Activated CD4-positive, alpha-beta T cell treated with anti-CD3 and anti-CD28 coated beads for 36 hours (primary cell): ENCODE measurements at places on chromosomes 5 and 9. TPM values are rescaled to one million over a fixed set of nuclear protein-coding genes. Genes with fewer than 3 reads are reported as not detected.
A peak's percentile ranks its signal among the peaks of the same experiment; 100 is the strongest.

Gene PCDHB16
- total RNA-seq: not detected

Gene PWWP2A
- total RNA-seq: 24.3 TPM

Gene RGS7BP
- not detected for total RNA-seq

Gene C9orf153
- 0.25 TPM for total RNA-seq

Gene HMCN2
- 0.05 TPM for total RNA-seq

Gene FYB1
- total RNA-seq: 171 TPM

Gene SPACA9
- 2.7 TPM for total RNA-seq

Gene PCDHB15
- total RNA-seq: not detected

Gene CBY3
- total RNA-seq: 0.40 TPM

Gene TMCO6
- total RNA-seq: 36.5 TPM

Gene HCN1
- total RNA-seq: not detected

Gene BASP1
- 1.6 TPM for total RNA-seq

GRCh38 chr5:37543216-37543615 lies 164.1 kb downstream of the WDR70 start:
- no peak overlapping the region for H3K27ac ChIP-seq
- H3K36me3 ChIP-seq: peaks cover 2% of the 10 kb centered on the region
- DNase-seq: no peak
- H3K27me3 ChIP-seq: no peaks in the 10 kb centered on the region
- H3K4me1 ChIP-seq: no peaks in the 10 kb centered on the region
- H3K4me3 ChIP-seq: no peak overlapping the region

- H3K4me1 ChIP-seq: no peaks in the 10 kb centered on the region
- no peak overlapping the region for H3K4me3 ChIP-seq
Observed at GRCh38 chr5:43646992-43647391, 44.0 kb downstream of the NNT start.

GRCh38 chr5:167309941-167310517 lies 981.4 kb upstream of the WWC1 start:
- H3K36me3 ChIP-seq: no peaks in the 10 kb centered on the region
- no peaks in the 10 kb centered on the region for H3K27me3 ChIP-seq
- H3K4me3 ChIP-seq: no peak overlapping the region

DNA sequence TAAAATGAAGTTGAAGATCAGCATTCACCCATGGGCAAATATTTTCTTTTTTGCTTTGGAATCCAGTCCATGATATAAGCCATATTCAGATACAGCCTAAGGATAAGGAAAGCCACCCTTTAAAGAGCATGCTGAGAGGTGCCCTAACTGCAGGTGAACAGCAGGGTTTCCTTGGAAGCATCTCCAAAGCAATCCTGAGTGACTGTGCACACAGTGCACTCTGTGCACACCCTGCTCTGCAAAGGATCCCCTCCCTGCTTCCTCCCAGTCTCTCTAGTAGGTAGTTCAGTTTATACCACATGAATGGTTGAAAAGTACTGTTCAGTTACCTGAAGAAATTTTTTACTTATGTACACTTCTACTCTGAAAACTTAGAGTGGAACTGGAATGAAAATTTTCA lies 491.4 kb downstream of the RASEF start:
- no peak overlapping the region for H3K27ac ChIP-seq
- no peaks in the 10 kb centered on the region for H3K27me3 ChIP-seq
- no peak overlapping the region for H3K4me3 ChIP-seq
- DNase-seq: no peak
- no peaks in the 10 kb centered on the region for H3K4me1 ChIP-seq

- no peak overlapping the region for H3K4me3 ChIP-seq
- DNase-seq: no peak
- no peaks in the 10 kb centered on the region for H3K27me3 ChIP-seq
- no peak overlapping the region for H3K27ac ChIP-seq
Observed at GRCh38 chr9:3292311-3292710, 233.5 kb downstream of the RFX3 start.

GRCh38 chr9:128153947-128154695 lies 4.9 kb downstream of the LCN2 start:
- peaks cover under 1% of the 10 kb centered on the region for H3K4me1 ChIP-seq
- no peaks in the 10 kb centered on the region for H3K36me3 ChIP-seq
- no peak overlapping the region for H3K4me3 ChIP-seq
- no peak for DNase-seq
- H3K27ac ChIP-seq: no peak overlapping the region

GRCh38 chr5:135214897-135215616 lies 181.0 kb upstream of the PITX1 start:
- no peaks in the 10 kb centered on the region for H3K4me1 ChIP-seq
- H3K27me3 ChIP-seq: no peaks in the 10 kb centered on the region
- no peak for DNase-seq
- no peaks in the 10 kb centered on the region for H3K36me3 ChIP-seq

DNA sequence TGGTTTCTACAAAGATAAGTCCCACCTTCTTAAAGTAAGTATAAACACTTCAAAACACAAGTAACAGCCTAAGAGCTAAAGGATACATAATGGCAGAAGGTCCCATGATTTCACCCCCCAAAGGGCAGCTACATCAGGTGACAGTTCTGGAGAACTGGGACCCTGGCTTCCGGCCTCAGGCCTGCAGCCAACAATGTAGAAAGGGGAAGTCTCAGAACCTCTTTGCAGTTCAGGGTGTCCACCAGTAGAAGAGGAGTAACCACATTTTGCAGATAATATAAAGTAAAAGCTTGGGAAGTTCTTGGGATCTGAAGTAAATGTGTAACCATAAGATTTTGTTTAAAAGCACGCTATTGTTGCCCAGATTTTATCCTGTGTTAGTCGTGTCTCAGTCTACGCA lies 267.4 kb upstream of the VLDLR start:
- no peak for DNase-seq
- H3K27ac ChIP-seq: no peak overlapping the region
- H3K4me3 ChIP-seq: no peak overlapping the region
- H3K4me1 ChIP-seq: no peaks in the 10 kb centered on the region
- no peaks in the 10 kb centered on the region for H3K36me3 ChIP-seq

- H3K4me1 ChIP-seq: peaks cover 11% of the 10 kb centered on the region
- peak overlapping the region; percentile 48 for H3K4me3 ChIP-seq
- no peaks in the 10 kb centered on the region for H3K27me3 ChIP-seq
- no peak overlapping the region for H3K27ac ChIP-seq
Observed at GRCh38 chr5:1294206-1294834, 548 bp downstream of the TERT start.

DNA sequence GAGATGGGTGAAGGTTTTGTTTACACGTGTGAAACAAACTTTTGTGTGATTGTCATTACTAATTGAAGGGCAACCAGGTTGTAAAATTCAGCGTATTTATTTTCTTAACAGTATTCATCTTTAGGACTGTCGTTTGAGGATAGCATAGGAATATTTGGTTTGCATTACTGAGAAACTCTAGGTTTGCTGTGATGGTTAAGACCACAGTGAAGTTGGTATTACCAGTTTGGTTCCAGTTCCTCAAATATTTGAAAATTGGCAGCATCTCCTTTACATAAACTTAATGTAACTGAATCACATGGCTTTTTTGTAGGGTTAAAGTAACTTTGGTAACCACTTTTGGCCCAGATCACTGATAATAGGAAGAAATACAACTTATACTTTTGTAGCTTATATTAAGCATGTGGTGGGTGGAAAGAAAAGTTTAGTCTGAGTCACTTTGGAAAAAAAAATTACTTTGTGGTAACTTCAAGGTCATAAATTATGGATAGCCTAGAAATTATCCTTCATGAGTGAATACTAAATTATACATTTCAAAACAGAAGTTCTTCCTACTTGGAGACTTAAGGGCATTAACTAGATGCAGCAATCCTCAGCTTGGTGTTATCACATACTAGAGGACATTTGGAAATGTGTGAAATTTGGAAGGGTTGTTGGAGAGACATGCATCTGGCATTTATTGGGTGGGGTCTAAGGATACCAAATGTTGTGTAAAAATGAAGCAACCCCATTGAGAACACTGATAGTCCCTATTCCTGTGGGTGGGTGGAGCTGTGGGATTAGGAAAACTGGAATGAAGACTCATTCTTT lies 33.9 kb downstream of the G3BP1 start:
- DNase-seq: no peak
- peaks cover 39% of the 10 kb centered on the region for H3K4me1 ChIP-seq
- no peaks in the 10 kb centered on the region for H3K27me3 ChIP-seq
- H3K27ac ChIP-seq: no peak overlapping the region
- H3K4me3 ChIP-seq: no peak overlapping the region

DNA sequence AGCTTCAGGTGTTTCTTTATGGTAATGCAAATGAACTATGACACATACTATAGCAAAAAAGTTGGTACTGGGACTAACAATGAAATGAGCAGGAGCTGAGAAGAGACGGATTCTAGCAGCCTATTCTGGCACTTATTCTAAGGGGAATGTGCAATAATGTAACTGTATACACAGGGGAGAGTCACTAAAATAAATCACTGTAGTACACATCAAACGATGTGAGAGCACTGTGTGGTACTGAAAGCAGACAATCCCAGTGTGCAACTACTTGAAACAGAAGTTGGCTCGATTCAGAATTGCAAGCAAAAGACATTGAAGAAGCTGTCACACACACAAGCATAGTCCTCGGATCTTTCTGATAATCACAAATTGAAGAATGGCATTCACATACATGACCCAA lies 1713.0 kb upstream of the CDH9 start:
- H3K4me1 ChIP-seq: no peaks in the 10 kb centered on the region
- H3K36me3 ChIP-seq: no peaks in the 10 kb centered on the region
- H3K27ac ChIP-seq: no peak overlapping the region
- no peak for DNase-seq
- H3K27me3 ChIP-seq: no peaks in the 10 kb centered on the region

DNA sequence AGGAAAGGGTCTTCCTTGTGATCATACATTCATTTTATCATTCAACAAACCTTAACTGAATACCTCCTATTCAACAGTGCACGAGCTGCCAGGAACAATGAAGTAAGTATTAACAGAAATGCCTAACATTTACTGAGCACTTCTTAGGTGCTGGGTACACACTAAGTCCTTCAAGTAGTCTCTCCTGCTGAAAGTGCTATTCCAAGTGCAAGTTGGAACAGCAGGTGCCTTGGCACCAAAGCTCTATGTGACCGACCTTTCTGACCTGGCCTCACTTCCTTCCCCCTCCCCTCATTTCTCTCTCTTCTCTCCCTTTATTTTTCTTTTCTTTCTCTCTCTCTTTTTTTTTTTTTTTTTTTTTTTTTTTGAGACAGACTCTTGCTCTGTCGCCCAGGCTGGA lies 94.5 kb downstream of the GRIA1 start:
- H3K4me1 ChIP-seq: no peaks in the 10 kb centered on the region
- no peaks in the 10 kb centered on the region for H3K27me3 ChIP-seq
- no peaks in the 10 kb centered on the region for H3K36me3 ChIP-seq
- H3K4me3 ChIP-seq: no peak overlapping the region

- H3K4me1 ChIP-seq: peaks cover 3% of the 10 kb centered on the region
- no peaks in the 10 kb centered on the region for H3K36me3 ChIP-seq
- no peak overlapping the region for H3K27ac ChIP-seq
- peaks cover 10% of the 10 kb centered on the region for H3K27me3 ChIP-seq
Observed at GRCh38 chr5:2140501-2141175, 257.9 kb upstream of the IRX4 start.

DNA sequence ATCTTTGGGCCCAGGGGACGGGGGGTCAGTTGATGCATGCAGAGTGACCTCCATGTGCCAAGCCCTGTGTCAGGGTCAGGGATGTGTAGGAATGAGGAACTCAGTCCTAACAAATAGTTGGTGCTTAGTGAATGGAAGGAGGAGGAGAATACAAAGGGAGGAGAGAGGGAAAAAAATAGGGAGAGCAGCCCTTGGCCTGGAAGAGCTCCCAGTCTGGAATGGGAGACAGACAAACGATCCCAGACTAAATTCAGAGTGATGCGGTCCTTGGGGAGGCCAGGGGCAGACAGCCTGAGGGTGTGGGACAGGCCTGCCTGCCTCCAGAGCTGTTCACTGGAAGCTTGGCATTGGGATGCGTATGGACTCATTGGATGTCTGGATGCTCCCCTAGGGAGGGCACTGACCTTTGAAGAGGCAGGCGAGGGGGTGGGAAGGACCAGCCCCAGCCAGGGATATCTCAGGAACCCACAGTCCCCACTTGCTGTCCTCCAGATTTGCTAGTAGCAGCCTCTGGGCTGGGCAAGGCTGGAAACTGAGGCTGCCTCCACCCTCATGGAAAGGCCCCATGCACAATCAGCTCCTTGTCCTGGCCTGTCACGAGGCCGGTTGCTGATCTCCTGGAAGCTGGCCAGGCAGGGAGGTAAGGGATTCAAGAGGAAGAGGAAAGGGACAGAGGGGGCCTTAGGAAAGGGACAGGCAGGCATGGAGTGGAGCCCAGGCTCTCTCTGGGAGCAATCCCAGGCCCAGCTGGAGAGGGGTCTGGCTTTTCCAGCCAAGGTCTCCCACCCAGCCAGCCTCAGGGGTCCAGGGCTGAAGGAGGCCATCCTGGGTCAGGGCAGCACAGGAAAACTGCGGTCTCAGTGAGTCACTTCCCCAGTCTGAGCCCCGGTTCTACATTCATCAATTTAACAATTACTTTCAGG lies 69.0 kb upstream of the GGTA1 start:
- no peaks in the 10 kb centered on the region for H3K4me1 ChIP-seq
- no peaks in the 10 kb centered on the region for H3K36me3 ChIP-seq
- H3K27ac ChIP-seq: no peak overlapping the region
- no peak for DNase-seq
- no peaks in the 10 kb centered on the region for H3K27me3 ChIP-seq

DNA sequence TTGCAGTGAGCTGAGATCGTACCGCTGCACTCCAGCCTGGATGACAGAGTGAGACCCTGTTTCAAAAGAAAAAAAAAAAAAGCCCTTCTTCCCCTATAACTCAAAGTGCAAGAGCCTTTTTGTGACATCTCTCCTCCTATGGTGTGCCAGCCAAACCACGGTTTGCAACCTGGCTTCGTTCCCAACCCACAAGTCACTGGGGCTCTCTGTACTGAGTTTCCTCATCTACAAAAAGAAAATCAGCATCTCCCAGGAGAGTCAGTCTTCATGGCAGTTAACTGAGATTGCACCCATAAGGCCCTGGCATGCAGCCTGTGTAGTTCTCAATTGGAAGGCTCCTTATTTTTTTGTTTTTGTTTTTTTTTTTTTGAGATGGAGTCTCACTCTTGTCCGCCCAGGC lies 14.8 kb downstream of the ODF2 start:
- DNase-seq: peak; percentile 24
- H3K27me3 ChIP-seq: no peaks in the 10 kb centered on the region
- H3K4me3 ChIP-seq: no peak overlapping the region
- H3K36me3 ChIP-seq: peaks cover 46% of the 10 kb centered on the region

DNA sequence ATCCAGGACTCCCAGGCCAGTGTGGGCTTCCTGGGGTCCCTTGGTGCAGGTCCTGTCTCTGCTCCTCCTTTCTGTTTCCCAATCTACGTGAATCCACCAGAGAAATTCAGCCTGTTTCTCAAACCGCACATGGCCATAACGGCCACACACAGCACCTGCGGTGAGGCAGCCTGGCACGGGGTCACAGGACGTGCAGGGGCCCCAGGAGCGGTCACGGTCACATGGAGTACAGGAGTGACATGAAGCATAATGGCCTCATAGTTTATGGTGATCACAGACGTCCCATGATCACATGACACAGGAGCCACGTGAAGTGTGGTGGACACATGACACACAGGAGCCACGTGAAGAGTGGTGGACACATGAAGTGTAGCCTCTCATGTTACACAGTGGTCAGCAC lies 248.5 kb upstream of the IRX4 start:
- no peaks in the 10 kb centered on the region for H3K4me1 ChIP-seq
- no peak for DNase-seq
- no peaks in the 10 kb centered on the region for H3K36me3 ChIP-seq
- H3K27ac ChIP-seq: no peak overlapping the region
- no peak overlapping the region for H3K4me3 ChIP-seq
- no peaks in the 10 kb centered on the region for H3K27me3 ChIP-seq

- peak; percentile 37 for DNase-seq
- no peaks in the 10 kb centered on the region for H3K36me3 ChIP-seq
- no peak overlapping the region for H3K4me3 ChIP-seq
- H3K27me3 ChIP-seq: no peaks in the 10 kb centered on the region
- H3K27ac ChIP-seq: peak overlapping the region; percentile 33
Observed at GRCh38 chr9:97529363-97530076, 28.1 kb downstream of the TMOD1 start.

GRCh38 chr5:50823568-50823967 lies 157.1 kb downstream of the PARP8 start:
- peaks cover 35% of the 10 kb centered on the region for H3K36me3 ChIP-seq
- DNase-seq: no peak
- H3K27me3 ChIP-seq: no peaks in the 10 kb centered on the region
- no peak overlapping the region for H3K4me3 ChIP-seq
